ENCODE measurements at places on chromosomes 2 and 18. TPM values are rescaled to one million over a fixed set of nuclear protein-coding genes. Genes with fewer than 3 reads are reported as not detected.

- DNase-seq, result no peak
These were observed 703 bp downstream of the UGGT1 start for GRCh38 chr2:128091726-128092080.

DNA sequence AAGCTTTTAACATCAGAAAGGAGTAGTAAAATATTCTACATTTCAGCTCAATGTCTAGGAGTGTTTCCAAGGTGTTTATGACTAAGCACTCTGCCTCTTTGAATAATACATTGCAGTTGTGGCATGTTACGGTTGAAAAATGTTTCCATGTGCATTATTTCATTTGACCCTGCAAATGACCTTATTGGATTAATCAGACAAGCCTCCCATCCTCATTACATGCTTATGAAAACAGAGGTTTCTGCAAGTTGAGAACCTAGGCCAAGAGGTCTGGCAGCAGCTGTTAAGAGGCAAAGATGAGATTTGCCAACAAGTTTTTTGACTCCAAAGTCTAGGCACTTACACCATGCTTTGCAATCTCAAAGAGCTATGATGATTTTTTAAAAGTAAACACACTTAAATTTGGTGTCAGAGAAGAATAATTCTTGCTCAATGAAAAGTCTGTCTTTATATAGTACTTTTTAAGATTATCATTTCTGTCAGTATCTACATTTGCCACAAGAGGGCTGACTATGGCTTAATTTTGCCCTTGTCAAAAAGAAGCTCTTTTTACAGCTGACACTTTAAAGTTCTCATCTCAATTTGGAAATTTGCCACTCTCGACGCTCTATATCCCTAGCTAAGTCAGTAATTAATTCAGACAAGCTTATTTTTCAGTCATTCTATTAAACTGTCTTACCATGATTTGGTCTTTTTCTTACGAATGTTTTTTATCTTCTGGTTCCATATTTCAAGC, 260.6 kb downstream of the PAX3 start:
- no peak for DNase-seq

SKOR2 gene
- 0.21 TPM for total RNA-seq

GRCh38 chr2:235592430-235592829, 98.6 kb downstream of the AGAP1 start:
- no peak for DNase-seq

DHRS9 gene
- total RNA-seq, result not detected

SH2D6 gene
- not detected for total RNA-seq

- no peak for DNase-seq
These were observed 409.0 kb upstream of the POU3F3 start for GRCh38 chr2:104444889-104445288.

GRCh38 chr18:5150894-5151293, 46.2 kb downstream of the AKAIN1 start:
- DNase-seq, result no peak

DNA sequence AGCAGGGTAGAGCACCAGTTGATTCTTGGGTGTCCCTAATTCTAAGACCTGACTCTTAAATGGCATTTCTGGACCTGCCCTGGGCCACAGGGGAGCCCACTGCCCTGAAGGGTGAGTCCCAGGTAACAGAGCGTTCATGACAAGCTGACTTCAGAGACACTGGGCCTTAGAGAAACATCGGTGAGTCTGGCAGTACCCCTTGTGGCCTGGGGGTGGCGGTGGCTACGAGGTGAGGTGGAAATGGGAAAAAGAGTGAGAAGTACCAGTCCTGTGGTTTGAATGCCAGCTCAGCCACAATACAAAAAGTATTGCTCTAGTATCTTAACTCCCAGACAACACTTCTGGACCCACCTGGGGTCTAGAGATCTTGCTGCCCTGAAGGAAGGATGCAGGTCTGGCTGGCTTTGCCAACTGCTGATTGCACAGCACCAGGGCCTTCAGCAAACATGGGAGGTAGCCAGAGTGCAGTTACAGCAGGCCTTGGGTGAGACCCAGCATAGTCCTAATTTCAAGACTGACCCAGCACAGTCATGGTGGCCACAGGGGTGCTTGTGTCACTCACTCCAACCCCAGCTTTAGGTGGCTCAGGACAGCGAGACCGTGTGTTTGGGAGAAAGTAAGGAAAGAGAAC, 44.5 kb downstream of the USP34 start:
- DNase-seq, result peak; percentile 83

- DNase-seq, result no peak
These were observed 299 bp downstream of the FABP1 start for GRCh38 chr2:88127638-88127887.

- no peak for DNase-seq
These were observed 90.0 kb downstream of the COMMD1 start for GRCh38 chr2:61995515-61995914.

TUBA4B gene
- total RNA-seq, result not detected

GRCh38 chr2:105644174-105644980, 100.3 kb upstream of the NCK2 start:
- DNase-seq, result no peak

DNA sequence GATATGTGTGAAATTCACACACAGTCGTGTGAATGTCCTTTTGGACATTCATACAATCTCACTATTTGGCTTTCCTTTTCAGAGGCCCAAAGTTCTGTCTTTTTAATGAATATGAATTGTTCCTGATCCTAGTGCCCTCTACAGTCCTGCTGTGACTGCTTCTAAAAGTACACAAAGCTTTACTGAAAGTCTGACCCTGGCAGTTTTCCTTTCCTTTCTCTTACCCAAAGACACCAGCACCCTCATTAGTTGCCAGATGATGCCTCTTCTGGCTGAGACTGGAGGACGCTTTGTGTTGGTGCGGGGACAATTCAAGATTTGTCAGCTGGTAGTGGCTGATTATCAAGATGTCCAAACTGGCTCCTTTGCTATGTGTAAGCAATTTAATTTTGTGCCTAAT, 81.8 kb upstream of the CDCA7 start:
- DNase-seq, result no peak

GRCh38 chr2:128817813-128818212, 499.1 kb upstream of the HS6ST1 start:
- no peak for DNase-seq

SOX11 gene
- total RNA-seq, result 56.5 TPM

GRCh38 chr2:102880731-102881130, 118.9 kb downstream of the TMEM182 start:
- no peak for DNase-seq

- DNase-seq, result peak; percentile 95
These were observed 11.5 kb downstream of the CFAP65 start for GRCh38 chr2:219029829-219030165.

ZBTB7C gene
- 0.23 TPM for total RNA-seq

DNA sequence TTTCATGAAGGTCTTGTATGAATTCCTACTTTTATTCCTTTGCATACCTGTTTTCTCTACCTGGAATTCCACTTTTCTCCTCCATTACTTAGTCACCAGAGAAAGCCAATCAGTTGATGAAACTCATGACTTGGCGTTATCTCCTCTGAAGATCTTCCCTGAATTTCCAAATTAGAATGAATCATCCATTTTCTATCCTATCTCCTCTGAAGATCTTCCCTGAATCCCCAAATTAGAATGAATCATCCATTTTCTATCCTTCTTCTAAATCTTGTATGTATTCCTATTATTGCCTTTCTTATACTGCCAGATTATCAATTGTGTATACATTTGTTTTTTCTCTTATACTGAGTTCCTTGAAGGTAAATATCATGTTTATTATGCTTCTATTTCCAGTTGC, 440.4 kb downstream of the CCDC85A start:
- no peak for DNase-seq

CD207 gene
- not detected for total RNA-seq

- DNase-seq, result no peak
These were observed 89.5 kb downstream of the COL6A3 start for GRCh38 chr2:237324405-237324831.

SLC11A1 gene
- total RNA-seq, result 0.43 TPM

GRCh38 chr2:199228887-199229819, 228.6 kb downstream of the SATB2 start:
- DNase-seq, result no peak

GRCh38 chr2:214649440-214650205, 159.9 kb downstream of the BARD1 start:
- DNase-seq, result no peak

GRCh38 chr18:69737851-69738250, 209.8 kb downstream of the CD226 start:
- DNase-seq, result no peak

DNA sequence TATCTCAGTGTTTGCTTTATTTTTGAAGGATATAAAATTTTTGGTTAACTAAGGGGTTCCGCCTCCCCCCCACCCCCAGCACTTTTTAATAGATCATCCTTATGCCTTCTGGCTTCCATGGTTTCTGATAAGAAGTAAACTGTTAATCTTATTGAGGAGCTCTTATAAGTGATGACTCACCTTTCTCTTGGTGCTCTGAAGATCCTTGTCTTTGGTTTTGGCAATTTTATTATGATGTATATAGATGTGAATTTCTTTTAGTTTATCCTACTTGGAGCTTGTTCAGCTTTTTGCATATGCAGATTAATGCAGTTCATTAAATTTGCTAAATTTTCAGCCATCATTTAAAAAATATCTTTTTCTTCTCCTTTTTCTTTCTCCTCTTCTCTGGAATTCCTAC, 91.7 kb upstream of the CTAGE1 start:
- DNase-seq, result no peak

DNA sequence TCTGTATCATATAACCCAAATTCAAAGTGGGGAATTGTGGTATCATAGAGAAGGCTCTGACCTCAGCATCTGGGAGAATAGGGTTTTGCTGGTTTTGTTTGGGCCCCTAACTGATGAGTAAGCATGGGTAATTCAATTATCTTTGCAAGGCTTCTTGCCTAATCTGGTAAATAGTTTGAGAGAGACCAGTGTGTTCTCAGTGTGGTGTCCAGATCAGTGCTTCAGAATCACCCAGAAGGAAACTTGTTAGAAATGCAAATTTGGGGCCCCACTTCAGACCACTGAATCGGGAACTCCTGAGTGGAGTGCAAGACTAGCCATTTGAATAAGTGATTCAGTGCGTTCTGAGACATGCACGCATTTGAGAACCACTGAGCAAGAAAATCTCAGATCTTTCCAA, 282.7 kb downstream of the EPHA4 start:
- DNase-seq, result no peak

ACTG2 gene
- 13.7 TPM for total RNA-seq
